ENCODE measurements at places on chromosomes 6 and 20.

DNA sequence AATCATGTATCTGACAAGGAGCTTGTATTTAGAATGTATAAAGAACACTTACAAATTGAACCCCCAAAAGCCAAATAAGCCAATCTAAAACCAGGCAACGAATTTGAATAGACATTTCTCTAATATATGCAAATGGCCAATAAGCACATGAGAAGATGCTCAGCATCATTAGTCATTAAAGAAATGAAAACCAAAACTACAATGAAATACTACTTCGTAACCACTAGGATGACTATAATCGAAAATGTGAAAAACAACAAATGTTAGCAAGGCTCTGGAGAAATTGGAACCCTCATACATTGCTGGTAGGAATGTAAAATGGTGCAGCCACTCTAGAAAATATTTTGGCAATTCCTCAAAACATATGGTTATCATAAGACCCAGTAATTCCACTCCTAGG, 105.8 kb upstream of the TOP1 start:
- no peak for DNase-seq

- DNase-seq = no peak
Measured at GRCh38 chr6:53734473-53735299, 60.1 kb upstream of the LRRC1 start.

GRCh38 chr6:111668410-111668809, 62.7 kb upstream of the TRAF3IP2 start:
- no peak for DNase-seq

DNA sequence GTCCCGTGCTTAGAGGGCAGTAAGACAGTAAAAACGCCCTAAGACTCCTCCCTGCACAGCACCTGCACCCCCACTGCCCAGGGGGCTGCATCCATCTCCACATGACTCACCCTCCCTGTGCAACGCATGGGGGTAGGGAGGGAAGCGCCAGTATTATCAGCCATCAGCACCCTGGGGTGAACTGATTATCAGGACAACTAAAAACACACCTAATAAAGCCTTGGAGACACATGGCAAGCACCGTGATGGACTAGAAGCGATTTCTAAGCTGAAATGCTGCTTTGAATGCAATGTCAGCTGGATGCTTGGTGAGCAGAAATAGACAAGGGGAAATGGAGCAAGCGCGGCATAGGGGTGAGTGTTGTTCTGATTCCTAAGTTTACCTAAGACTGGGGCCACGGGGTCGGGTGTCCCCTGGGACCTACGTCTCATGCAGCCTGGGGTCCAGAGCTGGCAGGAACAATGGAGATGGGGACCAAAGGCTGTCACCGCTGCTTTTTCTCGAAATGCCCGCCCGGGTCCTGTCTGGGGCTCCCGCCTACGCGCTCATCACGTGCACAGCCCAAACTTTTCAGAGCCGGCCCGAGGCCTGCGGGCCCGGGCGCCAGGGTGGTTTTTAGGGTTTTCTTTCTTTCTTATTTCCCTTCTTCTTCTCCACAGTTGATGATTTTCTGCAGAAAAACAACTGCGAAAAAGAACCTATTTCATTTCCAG, 702 bp upstream of the TNFAIP3 start:
- DNase-seq = no peak

GRCh38 chr6:114714836-114715507, 372.1 kb upstream of the HS3ST5 start:
- no peak for DNase-seq

DNA sequence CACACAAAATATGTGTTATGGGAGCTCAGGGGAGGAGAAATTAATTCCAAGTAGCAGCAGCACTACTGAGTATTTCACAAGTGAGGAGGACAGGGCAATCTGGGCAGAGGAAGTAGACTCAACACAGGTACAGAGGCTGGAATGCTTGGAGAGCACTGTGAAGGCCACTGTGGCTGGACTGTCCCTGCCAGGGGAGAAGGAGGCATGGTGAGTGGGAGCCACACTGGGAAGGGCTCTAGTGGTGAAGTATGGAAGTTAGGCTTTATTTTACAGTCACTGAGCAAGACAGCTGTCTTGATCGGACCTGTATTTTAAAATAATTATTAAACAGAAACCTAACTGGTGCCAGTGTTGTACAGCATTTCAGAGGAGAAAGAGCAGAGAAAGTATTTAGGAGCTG, 28.8 kb downstream of the FAM229B start:
- DNase-seq = no peak

- DNase-seq = no peak
Measured at GRCh38 chr20:64160526-64161355, 3.5 kb upstream of the MYT1 start.

GRCh38 chr6:43034190-43034525, 12.7 kb downstream of the RRP36 start:
- no peak for DNase-seq

DNA sequence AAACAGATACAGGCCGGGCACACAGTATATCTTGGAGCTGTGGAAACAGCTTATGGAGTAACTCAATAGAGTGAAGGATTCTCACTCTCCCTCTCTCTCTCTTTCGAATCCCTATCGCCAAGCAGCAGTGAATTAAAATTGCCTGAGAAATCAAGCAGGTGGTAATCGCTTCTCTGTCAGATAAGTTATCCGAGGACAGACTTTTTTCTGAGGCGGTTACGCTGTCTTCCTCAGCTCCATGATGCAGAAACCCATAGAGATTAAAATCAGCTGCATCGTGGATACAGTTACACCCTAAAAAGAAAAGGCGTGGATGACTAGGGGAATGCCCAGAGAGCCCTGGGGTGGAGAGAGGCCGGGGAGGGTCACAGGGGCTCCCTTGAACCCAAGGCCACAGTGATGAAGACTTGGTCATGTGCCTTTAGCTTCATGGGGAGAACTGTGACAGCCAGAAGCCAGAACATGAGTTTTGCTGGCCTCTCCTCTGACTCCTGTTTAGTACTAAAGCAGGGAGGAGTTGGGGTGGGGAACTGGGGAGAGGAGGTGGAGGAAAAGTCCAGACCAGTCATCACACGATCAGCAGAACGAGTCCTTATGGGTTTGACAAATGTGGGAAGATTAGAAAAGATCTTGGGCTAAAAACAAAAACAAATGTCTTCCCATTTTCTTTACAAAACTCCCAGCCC, 138.8 kb upstream of the JARID2 start:
- no peak for DNase-seq

GRCh38 chr6:48511378-48511777, 400.4 kb upstream of the PTCHD4 start:
- no peak for DNase-seq

Measured in vagina (tissue), 2 donors.